Daoy (cell line): ENCODE measurements at places on chromosomes 16 and 17.

GRCh38 chr16:75432828-75433731 is at the start of gene CFDP1:
Gene CFDP1 (minus strand): TSS chr16:75433503. CDS start chr16:75433352, 151 bp downstream.
- peak; percentile 95 for DNase-seq

DNA sequence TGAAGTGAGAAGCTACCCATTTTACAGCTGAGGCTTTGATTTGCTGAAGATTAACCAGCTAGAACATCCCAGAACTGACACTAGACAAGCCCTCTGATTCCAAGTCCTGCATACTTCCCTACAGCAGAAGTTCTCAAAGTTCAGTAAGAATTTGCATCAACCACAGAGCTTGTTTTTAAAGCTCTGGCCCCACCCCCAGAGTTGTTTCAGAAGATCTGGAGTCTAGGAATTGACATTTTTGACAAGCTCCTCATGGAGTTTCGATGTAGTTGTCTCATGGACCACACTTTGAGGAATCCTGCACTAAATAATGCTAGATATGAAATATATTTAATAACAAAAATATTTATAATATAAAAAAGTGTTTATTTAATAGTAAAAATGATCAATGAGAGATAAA is 120.3 kb upstream of the ADAMTS18 start:
- no peak for DNase-seq

GRCh38 chr17:7959503-7960253 is 27.7 kb downstream of the CNTROB start:
- no peak for DNase-seq

- DNase-seq, result no peak
Measured at GRCh38 chr17:48600244-48601098, 4.3 kb downstream of the HOXB6 start.

GRCh38 chr17:36132421-36132831 is 28.8 kb downstream of the CCL4 start:
- no peak for DNase-seq

DNA sequence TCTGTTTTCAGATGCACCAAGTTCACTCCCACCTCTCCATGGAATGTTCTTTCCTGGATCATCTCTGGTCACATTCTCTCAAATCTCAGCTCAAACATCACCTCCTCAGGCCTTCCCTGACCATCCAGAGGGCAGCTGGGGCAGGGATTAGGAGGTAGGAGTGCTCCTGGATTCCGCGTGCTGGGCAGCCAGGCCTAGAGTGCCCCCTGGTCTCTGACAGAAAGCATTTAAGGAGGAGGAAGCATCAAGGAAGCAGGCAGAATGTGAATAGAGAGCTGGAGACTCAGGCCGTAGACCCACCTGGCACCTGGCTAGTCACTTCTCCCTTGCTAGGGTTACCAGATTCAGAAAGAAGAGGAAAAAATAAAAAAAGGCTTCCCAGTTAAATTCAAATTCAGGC is 2.5 kb upstream of the CYB561 start:
- no peak for DNase-seq

DNA sequence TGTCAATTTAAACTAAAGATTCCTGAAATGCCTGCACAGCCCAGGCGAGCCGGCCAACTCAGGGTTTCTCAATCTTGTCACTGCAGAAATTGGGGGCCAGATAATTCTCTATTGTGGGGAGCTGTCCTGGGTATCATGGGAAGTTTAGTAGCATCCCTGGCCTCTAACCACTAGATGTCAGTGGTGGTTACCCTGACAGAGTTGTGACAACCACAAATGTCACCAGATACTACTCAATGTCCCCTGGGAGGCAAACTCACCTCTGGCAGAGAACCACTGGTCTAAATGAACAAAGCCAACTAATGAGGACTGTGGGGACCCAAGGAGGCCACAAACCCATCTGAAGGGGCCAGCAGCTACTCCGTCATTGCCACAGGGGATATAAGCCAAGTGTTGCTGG is 90.9 kb downstream of the MYH11 start:
- peak; percentile 37 for DNase-seq

- no peak for DNase-seq
Measured at GRCh38 chr17:79922798-79923197, 83.6 kb upstream of the CBX4 start.

DNA sequence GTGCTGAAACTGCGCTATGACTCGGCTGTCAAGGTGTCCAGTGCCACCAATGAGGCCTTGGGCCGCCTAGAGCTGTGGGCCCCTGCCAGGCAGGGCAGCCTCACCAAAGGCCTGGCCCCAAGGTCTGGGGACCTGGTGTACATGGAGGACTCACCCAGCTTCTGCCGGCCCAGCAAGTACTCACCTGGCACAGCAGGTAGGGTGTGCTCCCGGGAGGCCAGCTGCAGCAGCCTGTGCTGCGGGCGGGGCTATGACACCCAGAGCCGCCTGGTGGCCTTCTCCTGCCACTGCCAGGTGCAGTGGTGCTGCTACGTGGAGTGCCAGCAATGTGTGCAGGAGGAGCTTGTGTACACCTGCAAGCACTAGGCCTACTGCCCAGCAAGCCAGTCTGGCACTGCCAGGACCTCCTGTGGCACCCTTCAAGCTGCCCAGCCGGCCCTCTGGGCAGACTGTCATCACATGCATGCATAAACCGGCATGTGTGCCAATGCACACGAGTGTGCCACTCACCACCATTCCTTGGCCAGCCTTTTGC is 25.0 kb downstream of the WNT9B start:
- DNase-seq, result peak; percentile 23

- no peak for DNase-seq
Measured at GRCh38 chr17:61583660-61584264, 7.3 kb downstream of the NACA2 start.

DNA sequence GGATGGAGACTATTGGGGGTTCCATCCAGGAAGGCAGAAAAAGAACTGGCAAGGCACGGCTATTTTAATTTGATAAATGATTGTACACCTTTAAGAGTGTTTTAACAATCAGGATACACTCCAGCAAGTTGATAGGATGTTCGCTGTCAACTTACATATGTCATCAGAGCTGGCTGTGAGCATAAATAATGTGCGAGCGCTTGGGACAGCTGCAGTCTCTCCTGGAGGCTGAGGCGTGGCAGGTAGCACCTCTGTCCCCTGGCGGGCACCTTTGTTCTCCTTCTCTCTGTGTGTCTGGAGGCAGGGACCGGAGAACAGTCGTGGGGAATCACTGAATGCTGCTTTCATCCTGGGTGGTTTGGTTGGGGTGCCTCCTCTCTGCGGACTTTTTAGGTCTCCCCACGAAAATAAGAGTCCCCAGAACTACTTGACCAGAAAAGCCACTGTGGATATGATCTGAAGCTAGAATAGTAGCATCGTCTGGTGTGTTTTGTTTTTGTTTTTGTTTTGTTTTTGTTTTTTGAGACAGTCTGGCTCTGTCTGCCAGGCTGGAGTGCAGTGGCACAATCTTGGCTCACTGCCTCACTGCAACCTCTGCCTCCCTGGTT is 9.4 kb downstream of the BAHCC1 start:
- no peak for DNase-seq

- DNase-seq, result no peak
Measured at GRCh38 chr16:79143026-79143425, 457.5 kb downstream of the MAF start.

DNA sequence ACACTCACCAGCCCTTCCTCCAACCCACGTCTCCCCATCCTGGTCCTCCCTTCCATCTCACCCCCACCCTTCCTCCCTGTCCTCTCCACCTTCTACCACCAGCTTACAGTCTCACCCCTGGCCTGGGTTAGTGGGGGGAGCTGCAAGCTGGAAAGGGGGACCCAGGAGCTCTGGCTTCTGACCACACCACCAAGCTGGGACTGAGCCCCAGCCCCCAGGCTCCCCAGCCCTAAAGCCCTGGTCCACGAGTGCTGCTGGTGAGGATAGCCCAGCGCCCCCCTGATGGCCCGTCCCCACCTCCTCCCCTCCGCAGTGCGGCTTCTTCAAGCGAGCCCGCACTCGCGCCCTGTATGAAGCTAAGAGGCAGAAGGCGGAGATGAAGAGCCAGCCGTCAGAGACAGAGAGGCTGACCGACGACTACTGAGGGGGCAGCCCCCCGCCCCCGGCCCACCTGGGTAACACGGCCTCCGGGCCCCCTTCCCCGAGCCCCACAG is 7.2 kb upstream of the PDK2 start:
- no peak for DNase-seq

DNA sequence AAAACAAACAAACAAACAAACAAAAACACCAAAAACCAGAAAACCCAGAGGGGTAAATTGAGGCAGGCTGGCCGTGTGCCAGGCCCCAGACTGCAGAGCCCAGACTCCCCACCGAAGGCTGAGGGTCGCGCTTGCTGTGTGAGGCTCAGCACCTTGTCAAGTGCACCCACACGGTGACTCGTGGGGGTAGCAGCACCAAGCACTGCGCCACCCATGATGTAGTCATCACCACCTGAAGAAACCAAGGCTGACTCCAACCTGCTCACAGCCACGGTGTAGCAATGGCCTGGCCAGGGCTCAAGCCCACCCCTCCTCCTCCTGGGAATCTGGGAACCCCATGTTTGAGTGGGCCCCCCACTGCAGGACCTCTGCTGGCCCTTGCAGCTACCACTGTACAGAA is 11.9 kb downstream of the MCRIP1 start:
- no peak for DNase-seq

DNA sequence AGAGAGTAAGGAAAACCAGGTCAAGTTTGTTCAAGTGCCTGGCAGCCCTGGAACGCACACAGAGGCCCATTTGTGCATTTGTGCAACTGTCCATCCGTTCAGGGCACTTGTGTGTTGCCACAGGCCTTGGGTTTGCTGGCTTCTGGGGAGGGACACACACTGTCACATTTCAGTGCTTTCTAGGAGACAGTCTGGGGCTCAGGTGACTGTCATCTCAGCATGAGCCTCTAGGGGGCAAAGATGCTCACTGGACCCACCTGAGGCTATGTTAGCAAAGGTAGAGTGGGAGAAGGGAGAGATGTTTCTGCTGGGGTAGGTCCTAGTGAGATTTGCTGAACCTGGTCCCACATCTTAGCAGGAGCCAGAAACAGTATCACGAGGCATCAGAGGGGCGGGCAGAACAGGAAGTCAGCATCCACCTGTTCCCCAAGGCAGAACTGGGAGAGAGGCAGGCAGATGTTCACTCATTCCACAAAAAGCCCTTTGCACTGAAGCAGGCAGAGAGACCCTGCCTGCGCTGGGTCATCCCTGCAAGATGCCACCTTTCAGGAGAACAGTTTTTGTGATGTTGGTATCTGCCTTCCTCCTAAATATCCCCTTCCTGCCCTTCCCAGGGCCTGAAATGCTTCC is 48.5 kb downstream of the RAI1 start:
- no peak for DNase-seq

- no peak for DNase-seq
Measured at GRCh38 chr17:1420163-1420562, 20.1 kb upstream of the YWHAE start.

DNA sequence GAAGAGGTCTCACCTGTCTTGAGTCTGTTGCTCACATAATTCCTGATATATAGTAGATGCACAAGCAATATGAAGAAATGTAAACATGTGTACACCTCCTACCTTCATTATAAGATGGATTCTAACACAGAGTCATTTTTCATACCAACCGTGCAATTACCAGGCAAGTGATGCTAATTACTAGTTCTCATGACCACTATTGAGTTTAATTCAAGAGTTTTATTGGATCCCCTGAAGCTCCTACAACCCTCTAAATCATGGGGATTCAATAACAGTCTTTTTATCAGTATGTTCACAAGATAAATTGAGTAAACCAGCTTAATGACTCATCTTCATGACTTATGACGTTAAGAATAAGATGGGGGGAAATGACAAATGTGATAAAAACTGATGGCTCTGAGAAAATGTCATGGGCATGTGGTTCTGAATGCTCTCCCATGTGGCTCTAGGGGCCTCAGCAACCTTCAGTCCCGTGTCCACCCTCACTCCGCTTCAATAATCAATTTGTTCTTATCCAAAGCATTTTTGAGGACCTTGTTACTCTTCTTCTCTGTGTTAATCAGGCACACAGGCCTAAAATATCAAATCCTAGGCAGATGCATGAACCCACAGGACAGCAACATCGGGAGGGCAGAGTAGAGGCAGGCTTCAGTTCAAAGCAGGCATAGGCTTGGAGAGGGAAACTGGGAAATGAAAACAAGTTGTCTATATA is 42.8 kb downstream of the PRAC1 start:
- no peak for DNase-seq

GRCh38 chr17:9185142-9185541 is 163.8 kb downstream of the NTN1 start:
- no peak for DNase-seq

- DNase-seq, result no peak
Measured at GRCh38 chr17:29138971-29139691, 41.1 kb downstream of the MYO18A start.
